ENCODE measurements at places on chromosomes 2 and 18.

DNA sequence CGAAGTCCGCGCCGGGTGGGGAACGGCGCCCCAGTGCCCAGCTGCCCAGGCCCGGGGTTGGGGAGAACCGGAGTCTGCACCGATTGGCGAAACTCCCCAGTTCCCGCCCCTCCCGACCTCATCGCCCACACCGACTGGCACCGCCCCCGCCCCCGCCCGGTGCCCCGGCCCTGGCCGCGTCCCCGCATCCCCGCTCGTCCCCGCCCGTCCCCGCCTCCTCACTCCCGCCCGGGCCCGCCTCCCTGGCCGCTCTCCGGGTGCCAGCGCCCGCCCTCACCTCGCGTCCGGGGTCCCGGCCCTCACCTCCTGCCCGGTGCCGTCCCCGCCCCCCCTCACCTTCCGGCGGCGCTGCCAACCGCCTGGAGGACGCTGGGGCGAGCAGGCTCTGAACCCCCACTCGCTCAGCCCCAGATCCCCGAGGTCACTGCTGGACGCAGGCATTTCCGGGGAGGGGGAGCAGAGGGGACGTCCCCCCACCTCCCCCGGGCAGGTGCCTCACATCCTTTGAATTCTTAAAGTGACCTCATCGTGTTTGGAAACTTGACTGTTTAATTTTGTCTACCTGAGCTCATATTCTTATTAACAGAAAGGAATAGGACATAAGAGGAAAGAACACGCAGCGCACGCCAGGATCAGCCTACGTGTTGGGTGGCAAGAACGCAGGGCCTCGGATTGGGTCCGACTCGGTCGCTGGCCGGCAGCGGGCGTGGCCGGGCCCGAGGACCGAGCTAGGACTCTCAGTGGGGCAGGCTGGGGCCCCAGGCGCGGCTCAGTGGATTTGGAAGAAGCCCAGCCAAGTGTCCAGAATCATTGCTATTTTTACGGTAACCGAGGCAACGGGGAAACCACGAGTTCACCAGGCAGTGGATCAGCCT is at the start of gene FAM110C:
FAM110C (minus strand) TSS at position 35 of the 875 bp plus-strand sequence. CDS start 120 bp downstream, outside the sequence.
- peak; percentile 27 for DNase-seq

- DNase-seq: no peak
Measured at GRCh38 chr18:41338341-41338740, 616.7 kb upstream of the PIK3C3 start.

DNA sequence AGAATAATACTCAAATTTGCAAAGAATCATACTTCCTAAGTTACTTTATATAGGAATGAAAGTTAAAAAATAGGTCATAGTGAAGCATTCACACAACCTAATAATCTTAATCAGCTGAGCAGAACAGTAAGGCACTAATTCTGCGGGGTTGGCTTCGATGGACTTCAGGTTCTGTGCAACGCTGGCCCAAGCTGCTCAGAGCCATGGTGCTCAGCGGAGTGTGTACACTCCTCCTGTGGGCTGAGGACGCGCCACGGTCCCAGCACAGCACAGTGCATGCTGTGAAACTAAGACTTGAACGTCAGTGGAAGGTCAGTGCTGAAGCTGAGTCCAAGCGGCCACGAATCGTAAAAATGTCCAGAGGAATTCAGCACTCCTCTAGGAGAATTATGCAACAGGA is 66.7 kb downstream of the MYT1L start:
- no peak for DNase-seq

DNA sequence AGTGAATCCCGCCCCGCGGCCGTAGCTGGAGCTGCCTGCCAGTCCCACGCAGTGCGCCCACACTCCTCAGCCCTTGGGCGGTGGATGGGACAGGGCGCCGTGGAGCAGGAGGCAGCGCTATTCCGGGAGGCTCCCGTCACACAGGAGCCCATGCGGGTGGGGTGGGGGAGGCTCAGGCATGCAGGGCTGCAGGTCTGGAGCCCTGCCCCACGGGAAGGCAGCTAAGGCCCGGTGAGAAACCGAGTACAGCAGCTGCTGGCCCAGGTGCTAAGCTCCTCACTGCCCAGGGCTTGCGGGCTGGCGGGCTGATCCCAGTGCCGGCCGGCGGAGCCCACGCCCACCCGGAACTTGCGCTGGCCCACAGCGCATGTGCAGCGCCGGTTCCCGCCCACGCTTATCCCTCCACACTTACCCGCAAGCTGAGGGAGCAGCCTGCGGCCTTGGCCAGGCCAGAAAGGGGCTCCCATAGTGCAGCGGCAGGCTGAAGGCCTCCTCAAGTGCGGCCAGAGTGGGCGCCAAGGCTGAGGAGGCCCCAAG is 1152.8 kb upstream of the CELF4 start:
- no peak for DNase-seq

GRCh38 chr18:36194600-36195315 is 7.5 kb downstream of the MOCOS start:
- no peak for DNase-seq

- DNase-seq: no peak
Measured at GRCh38 chr2:219739866-219740440, 112.5 kb downstream of the SLC4A3 start.

GRCh38 chr2:188303363-188304031 is 11.8 kb downstream of the GULP1 start:
- no peak for DNase-seq

GRCh38 chr2:8061219-8061618 is 620.6 kb upstream of the ID2 start:
- DNase-seq: no peak

- DNase-seq: no peak
Measured at GRCh38 chr2:68391099-68391498, 26.0 kb downstream of the PLEK start.

DNA sequence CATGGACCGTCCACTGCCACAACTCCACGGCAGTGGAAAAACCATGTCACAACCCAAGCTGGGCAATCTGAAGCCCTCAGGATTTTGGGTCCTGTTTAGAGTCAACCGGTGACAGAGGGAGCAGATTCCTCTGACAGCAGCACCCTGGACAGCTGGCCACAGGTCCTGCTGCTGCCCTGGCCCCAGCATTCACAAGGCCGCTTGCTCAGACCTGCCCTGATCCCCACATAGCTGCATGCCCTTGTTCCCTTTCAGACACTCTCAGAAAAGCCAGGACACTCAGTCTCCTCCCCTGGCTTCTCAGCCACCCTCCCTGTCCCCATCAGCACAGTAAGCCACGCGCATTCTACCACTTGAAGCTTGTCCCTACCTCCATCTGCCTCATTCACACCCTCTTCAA is 1.6 kb downstream of the COPS9 start:
- DNase-seq: no peak

- DNase-seq: peak; percentile 84
Measured at GRCh38 chr2:241354668-241355658, 1.1 kb upstream of the FARP2 start.

GRCh38 chr2:98828793-98829371 is 98.0 kb upstream of the MGAT4A start:
- DNase-seq: peak; percentile 22

All from activated CD4-positive, alpha-beta T cell treated with anti-CD3 and anti-CD28 coated beads, Interleukin-2, Interleukin-6, amounts not matched to agents 100 ng/mL and 50 ng/mL, durations not matched to agents 16 hours and 8 hours (primary cell).